Stimulated activated CD4-positive, alpha-beta T cell treated with anti-CD3 and anti-CD28 coated beads, Interleukin-4, amount 100 ng/mL, for 1 hour (primary cell): ENCODE measurements at places on chromosomes 16 and 17.
A peak's percentile ranks its signal among the peaks of the same experiment; 100 is the strongest.

DNA sequence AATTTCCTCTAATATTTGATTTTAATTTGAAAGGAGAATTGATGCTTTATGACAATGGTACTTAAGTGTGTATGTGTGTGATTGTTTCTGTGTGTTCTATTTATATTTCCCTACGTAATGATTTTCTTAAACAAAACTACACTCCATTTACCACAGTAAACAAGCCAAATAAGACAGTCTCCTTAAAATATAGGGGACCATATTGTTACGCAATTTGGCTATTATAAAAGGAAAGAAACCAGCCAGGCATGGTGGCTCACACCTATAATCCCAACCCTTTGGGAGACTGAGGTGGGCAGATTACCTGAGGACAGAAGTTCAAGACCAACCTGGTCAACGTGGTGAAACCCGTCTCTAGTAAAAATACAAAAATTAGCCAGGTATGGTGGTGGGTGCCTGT lies 1134.1 kb downstream of the CDH8 start:
- no peak for DNase-seq

DNA sequence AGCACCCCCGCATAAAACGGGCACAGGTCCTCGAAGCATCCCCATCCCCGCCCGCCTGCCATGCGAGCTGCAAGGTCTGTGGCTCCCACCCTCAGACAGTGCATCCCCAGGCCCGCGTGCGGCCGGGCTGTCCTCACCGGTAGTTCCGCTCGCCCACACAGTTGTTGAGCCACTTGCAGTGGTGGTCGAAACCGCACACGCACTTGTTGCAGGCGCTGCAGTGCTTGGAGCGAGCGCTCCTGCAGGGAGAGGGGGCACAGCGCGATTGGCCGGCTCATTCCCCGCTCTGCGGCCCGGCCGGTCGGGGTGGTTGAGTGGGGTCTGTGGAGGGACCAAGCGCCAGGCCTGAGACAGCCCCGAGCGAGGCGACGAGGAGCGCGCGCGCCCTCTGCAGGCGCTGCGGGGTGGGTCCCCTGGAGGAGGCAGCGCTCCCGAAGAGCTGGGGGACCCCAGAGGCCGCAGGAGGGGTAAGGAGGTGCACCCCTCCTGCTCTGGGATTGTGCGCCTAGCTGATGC lies 6.0 kb upstream of the TPPP3 start:
- DNase-seq, result peak; percentile 61

- no peak for DNase-seq
Measured at GRCh38 chr17:66684731-66685130, 150.2 kb upstream of the CACNG5 start.

DNA sequence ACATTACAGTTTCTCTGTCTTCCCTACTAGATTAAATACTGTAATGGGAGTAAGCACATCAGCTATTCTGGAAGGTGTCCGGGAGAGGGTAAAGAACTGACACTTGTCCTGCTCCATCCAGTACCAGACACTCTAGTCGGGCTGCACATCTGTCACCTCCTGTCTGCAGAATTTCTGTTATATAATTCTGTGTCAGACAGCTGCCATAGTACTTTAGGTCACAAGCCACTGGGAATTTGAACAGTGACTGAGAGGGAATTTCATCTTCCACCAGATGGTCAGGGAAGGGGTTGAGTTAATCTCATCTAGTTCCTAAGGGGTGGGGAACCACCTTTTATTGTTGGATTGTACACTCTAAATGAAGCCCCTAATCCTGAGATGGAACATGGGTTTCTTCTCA lies 58.6 kb upstream of the NUDT7 start:
- no peak for DNase-seq

DNA sequence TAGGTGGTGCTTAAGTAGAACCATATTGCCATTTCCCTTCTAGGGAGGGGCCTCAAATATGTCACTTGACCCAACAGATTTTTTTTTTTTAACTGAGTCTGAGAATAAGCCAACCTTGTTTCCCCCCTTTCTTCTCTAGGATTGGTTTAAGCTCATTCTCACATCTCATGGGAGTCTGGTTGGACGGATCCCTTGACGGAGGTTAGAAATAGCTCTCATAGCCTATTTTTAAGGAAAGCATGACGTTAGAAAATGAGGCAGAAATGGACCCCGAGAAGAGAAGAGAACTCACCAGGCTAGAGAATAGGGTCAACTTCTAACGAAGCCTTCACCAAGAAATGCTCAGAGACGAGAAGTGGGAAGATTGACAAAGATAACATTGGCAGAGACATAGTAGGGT lies 95.1 kb upstream of the ZFHX3 start:
- DNase-seq, result no peak

- DNase-seq, result no peak
Measured at GRCh38 chr16:74070237-74070636, 226.4 kb upstream of the PSMD7 start.

GRCh38 chr16:70695331-70696070 lies 9.6 kb upstream of the MTSS2 start:
- no peak for DNase-seq

DNA sequence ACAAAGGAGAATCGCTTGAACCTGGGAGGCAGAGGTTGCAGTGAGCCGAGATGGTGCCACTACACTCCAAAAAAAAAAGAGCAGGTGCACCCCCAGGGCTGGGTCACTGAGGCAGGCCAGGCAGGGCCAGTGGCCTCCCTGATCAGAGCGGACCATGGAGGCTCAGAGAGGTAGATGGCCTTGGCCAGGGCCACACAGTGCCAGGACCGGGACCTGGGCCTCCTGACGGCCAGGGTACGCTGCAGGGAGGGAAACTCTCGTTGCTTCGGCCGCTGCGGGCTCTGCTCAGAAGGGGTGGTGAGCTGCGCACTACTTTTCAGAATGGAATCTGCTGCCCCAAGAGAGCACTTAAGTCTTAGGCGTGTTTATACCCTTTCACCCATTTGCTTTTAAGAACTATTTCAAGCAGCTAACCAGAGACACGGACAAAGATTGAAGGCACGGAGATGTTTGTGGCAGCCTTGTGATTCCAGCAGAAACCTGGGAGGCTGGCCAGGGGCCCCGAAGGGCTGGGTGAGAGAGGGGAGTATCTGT lies 17.1 kb downstream of the MYO1C start:
- DNase-seq, result no peak

DNA sequence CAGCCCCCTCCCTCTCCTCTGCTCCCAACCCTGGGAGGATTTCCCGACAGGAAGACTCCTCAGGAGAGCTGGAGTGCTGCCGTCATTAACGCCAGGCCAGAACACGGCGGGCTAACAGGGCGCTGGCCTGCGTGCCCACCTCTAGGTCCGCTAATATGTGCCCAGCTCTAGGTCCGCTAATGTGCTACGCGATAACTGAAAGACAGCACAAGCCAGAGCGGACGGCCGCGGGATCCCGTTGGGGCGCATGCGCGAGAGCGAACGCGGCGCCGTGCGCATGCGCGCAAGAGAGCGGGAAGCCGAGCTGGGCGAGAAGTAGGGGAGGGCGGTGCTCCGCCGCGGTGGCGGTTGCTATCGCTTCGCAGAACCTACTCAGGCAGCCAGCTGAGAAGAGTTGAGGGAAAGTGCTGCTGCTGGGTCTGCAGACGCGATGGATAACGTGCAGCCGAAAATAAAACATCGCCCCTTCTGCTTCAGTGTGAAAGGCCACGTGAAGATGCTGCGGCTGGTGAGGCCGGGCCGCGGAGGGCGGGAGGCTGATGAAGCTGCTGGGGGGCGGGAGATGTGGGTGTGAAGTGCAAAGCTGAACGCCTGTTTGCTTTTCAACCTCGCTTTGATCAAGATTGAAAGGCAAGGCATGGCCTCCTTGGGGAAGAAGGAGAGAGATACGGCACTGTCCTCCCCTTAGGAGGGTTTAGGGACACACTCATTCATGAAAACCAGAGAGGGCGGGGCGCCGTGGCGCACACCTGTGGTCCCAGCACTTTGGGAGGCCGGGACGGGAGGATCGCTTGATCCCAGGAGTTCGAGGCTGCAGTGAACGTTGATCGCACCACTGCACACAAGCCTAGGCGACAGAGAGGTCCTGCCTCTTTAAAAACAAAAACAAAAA lies at the start of gene CKLF:
Gene CKLF, plus strand, starts transcription at position 291 of the 892 bp plus-strand sequence. Its CDS starts 140 bp downstream, at position 431.
- DNase-seq, result peak; percentile 88

GRCh38 chr17:155576-155975 lies 18.2 kb downstream of the SCGB1C2 start:
- DNase-seq, result no peak

DNA sequence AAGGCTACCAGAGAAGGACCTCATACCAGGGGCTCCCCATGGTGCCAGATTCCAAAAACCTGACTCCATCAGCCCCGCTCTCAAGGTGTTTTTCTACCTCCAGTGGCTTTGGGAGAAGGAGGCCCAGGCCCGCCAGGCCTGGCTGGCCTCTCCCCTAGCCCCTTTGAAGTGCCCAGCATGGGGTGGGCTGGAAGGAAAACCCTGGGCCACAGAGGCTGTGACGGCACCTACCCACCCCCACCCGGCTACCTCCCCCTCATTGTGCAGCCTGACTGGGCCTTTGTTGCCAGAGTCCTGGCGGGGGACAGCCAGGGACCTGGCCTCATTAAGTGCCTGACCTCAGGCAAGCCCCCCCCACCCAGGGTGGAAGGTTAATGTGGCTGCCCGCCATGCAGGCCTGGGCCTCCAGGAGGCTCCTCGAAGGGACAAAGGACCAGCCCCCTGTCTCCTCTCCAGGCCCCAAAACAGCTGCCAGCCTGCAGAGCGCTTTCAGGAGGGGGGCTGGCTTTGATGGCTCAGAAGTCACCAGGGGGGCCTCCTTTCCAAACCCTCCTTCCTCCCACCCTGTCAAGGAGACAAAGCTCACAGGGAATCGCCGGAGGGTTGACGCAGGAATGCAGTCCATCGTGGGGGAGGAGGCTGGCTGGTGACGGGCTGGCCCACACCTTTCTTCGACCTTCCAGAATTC lies 159.4 kb downstream of the ZNF423 start:
- no peak for DNase-seq

DNA sequence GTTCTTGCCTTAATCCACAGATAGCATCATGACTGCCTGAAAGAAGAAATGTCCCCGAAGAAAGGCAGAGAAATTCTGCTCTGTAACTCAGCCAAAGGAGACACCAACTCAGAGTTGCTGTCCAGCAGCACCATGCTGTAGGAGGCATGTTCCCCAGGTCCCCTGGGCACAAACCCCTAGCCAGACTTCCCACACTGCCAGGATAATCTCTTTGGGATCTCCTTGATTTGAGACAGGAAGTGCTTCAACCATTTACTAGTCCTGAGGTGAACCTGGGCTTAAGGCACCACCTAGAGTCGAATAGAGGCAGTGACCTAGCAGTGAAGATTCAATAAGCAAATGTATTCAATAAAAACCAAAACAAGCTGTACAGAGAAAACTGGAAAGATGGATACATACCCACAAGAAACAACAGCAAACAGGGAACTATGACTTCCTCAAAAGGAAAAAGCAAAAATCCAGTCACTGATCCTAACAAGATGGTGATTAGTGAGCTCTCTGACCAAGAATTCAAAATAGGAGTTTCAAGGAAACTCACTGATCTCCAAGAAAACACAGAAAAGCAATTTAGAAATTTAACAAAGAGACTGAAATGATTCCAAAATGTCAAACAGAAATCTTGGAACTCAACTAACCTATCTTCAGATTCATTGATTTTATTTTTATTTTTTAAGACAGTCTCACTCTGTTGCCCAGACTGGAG lies 5.7 kb downstream of the OR4D2 start:
- no peak for DNase-seq

DNA sequence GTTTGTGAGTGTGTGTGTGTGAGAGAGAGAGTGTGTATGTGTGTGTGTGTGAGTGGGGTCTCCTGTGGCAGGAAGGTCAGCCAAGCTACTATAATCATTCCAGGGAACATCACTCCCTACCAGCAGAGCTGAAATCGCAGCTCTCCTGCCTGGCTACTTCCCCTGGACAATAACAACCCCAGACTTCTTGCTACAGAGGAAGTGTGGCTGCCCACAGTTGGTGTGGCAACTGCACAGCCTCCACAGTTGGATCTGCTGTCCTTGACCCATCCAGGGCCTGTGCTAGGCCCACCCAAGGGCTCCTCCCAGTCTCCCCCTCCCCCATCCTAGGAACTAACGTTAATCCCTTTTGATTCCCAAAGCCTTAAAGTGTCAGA lies 1.5 kb downstream of the SLC13A5 start:
- no peak for DNase-seq

DNA sequence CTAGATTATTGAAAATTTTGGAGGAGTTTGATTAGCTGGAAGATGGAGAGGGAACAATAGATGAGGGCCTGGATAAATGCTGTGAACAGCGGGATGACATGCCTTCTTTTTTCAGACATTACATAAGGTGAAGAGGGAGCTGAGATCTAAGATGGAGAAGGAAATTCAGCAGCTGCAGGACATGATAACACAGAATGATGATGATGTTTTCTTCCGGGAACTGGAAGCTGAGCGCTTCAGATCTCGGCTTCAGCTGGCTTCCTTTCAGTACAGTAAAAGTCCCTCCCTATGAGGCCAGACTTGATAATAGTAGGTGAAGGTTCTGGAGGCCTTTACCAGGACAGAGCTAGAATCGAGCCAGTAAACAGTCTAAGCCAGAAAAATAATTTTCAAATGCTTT lies 30.7 kb downstream of the CEP95 start:
- DNase-seq, result no peak

DNA sequence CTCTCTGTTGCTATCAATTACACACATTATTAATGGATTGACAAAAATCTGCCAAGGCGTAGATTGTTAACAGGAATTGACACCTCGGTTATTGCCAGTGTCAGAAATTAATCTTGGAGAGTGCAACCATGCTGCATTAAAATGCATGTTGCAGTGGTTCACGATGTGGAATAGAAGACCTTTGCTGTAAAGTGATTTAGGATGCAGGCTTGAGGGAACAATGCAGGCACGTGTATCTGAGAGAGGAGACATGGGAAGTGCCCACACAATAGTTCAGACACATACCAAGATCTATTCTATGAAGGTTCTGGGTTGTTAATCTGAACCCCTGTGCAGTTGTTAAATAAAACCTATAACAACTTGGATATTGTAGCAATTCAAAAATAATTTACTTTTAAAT lies 1032.8 kb upstream of the CDH8 start:
- no peak for DNase-seq

DNA sequence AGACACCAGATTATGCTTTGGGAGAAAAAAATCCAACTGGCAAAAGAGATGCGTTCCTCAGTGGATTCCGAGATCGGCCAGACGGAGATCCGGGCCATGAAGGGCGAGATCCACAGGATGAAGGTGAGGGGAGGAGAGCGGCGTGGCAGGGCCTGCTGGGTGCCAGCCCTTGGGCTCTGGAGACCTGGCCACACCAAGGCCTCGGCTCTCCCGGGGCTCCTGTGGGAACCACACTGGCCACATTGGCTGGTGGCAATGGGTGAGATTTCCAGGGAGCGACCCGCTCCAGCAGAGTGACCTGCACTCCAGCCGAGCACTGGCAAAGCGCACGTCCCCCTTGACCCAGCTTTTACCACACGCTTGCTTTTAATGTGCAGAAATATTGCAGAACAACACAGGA lies 11.6 kb upstream of the GAA start:
- DNase-seq, result no peak
